ENCODE measurements at places on chromosomes 4 and X. TPM values are rescaled to one million over a fixed set of nuclear protein-coding genes. Genes with fewer than 3 reads are reported as not detected.

The PABPC4L gene
- 1.0 TPM for total RNA-seq

The MAGEA11 gene
- not detected for total RNA-seq

The EDA2R gene
- total RNA-seq: 6.3 TPM

The MFSD8 gene
- 20.7 TPM for total RNA-seq

The UNC5C gene
- 0.05 TPM for total RNA-seq

The GPR34 gene
- not detected for total RNA-seq

The RRH gene
- not detected for total RNA-seq

The GRK4 gene
- total RNA-seq: 4.7 TPM

The MAGEA12 gene
- not detected for total RNA-seq

The ERVMER34-1 gene
- total RNA-seq: 5.4 TPM

Data from renal cortical epithelial cell (primary cell).